ENCODE measurements at places on chromosomes 16 and 17.

- no peak for DNase-seq
Observed at GRCh38 chr17:13518261-13519000, 83.3 kb downstream of the HS3ST3A1 start.

GRCh38 chr17:72850410-72851118, 241.9 kb downstream of the SLC39A11 start:
- DNase-seq, result no peak

DNA sequence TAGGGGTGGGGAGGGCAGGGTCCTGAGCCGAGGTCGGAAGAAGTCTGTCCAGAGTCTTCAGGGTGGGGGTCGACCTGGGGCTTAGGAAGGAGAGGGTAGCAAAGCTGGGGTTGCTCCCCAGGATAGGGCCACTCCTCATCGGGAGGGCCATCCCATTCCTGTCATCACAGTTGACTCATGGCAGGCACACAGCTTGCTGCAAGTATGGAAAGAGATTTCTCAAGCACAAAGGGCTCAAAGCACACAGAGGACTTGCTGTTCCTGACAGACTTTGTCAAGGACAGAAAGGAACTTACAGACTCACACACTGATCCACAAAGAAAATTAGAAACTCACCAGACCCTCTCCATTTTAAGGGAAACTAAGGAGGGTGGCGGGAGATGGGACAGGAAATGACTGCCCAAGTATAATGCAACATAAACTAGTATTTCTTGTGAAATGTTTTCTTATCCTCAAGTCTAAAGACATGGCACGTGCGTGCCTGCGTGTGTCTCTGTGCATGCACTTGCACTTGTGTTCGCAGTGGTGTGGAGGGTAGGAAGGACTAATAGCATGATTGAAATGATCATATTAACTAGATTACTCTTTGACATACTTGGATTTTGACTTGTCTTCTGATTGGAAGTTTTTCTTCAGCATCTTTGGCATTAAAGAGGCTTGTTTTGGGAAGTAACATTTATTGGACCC, 2.4 kb downstream of the AOC2 start:
- DNase-seq, result no peak

DNA sequence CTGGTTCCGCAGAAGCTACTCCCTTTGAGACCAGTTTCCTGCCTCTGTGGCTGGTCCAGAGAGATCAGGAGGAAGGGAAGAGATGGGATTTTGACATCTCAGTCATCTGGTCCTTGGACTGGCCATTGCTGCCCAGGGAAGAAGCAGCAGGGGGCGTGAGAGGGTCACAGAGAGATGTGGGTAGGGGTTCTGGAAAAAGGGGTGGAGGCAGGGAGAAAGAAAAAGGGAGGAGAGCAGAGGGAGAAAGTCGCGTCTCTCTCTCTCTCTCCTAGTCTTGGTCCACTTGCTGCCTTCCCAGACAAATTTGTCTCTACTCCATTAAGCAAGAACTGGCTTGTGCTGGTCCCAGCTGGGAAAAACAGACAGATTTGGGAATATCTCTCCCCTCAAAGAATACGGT, 4.4 kb downstream of the SHBG start:
- DNase-seq, result no peak

- DNase-seq, result no peak
Observed at GRCh38 chr16:85661740-85662481, 26.8 kb downstream of the GINS2 start.

DNA sequence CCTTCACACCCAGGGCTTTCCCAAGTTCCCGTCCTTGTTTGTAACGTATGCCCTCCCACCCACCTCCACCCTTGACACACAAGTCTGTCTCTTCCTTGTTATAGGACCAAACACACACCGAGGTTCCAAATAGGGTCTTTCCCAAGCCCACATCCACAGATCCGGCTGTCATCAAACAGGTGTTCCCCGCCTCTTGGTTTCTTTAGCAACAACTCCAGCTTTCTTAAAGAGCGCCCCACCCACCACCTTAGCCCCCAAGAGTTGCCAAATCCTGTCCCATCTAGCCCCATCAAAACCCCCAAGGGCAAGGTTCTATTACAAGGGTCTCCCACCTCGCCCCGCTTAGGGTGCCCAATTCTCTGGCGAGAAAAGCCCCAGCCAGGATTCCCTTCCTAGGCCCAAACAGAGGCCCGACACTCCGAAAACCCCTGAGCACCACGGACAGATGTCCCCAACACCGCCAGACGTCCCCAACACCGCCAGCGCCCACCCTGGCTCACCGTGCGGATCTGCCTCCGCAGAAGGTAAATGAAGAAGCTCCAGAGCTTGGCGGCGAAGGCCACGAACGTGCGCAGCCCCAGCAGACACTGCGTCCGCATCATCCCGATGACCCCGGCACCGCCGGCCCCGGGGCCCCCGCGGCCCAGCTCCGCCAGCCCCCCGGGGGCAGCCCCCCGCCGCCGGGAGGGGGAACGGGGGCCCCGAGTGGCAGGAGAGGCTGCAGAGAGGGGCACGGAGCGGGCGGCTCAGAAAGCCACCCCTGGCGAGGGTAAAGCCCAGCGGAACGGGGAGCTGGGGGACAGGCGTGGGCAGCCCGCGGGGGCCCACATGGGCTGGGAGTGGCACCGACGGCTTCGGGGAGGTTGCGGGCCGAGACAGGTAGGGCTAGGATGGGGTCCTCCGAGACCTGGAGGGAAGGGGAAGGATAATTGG, 573 bp downstream of the CTDNEP1 start:
- DNase-seq, result no peak
